ENCODE measurements at places on chromosomes 12 and 14.
A peak's percentile ranks its signal among the peaks of the same experiment; 100 is the strongest.

DNA sequence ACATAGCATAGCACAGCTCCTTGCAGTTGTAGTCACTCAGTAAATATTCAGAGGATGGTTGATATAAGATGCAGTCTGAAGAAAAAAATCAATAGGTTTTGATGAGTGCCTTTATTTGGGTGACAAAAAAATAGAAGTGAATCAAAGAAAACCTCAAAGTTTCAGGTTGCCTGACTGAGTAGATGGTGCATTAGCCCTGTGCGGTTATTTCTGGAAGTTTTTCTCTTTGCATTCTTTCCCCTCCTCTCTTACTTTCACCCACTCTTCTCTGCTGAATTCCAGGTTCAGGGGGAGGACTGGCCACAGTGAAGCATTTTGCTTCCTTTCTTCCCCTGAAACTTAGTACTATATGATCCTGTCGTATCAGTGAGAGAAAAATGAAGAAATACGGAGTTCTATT lies 28.6 kb downstream of the TRHDE start:
- DNase-seq: no peak

- no peak for DNase-seq
These were observed 92.2 kb downstream of the SLC5A8 start for GRCh38 chr12:101117842-101118241.

DNA sequence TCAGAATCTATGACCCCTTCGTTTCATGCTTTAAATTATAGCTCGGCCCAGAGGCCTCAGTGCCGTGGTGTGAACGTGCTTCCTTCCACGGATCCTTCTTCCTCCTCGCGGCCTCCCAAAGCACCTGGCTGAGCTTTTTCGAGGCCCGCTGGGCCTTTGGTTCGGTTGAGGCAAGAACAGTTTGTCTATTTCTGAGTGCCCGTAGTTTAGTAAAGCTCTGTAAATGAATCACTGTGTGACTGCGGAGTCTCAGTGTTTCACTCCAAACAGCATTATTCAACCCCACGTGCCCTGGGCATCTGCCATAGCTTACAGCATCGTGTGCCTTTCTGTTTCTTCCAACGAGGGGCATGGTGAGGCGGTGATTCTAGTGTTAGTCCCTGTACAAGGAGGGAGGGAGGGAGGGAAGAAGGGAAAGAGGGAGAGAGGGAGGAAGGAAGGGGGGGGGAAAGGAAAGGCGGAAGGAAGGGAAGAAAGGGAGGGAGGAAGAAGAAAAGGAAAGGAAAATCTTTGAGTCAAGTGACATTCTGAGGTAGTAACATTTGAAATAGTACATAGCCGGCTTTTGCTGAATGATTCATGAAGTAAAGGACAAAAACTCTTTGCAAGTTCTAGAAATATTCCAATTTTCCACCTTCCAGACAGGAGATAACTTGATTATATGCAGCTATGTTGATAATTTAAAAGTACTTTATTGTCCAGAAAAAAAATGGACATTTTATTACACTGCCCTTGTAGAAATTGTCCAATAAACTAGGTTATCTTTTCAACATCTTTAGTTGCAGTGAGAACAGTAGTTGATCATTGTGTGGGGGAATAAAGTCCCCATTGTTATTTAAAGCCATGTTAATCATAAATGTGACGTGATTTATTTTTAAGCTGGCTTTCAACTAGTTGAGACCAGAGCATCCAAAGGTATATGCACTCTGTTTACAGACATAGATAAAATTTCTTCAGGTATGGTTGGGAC lies 1.2 kb upstream of the TRIM9 start:
- peak; percentile 41 for DNase-seq

GRCh38 chr12:99658671-99659349 lies 11.3 kb downstream of the GARIN6 start:
- DNase-seq: no peak

DNA sequence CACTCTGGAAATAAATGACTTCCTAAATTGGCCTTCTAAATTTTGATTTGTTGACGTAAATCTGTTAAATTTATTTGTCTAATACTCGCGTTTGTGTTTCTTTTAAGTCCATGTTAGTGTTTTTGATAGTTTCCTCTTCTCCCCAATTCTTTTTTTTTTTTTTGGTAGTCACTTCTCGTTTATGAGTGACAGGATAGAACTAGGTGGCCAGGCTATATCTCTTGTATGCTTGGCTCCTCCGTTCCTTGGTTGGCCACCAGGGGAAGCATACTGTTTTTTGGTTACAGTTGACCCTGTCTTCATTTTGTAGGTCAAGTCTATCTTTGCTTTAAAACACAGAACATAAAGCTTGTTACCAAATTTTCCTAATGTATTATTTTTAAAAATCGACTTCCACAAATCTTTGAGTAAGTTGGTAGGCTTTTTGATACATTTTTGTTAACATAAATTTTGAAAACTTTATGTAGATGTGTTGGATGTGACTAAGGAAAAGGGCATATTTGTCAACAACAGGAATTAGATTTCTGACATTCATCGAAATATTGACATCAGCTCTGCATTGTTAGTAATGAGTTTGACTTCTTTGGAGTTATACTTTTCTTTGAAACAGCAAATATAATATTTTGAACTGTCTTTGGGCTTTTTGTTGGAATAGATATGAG lies 2.2 kb downstream of the RCOR1 start:
- DNase-seq: peak; percentile 74

- DNase-seq: no peak
These were observed 185.3 kb downstream of the CALM1 start for GRCh38 chr14:90582166-90582565.

- DNase-seq: no peak
These were observed 109.2 kb downstream of the ATXN7L3B start for GRCh38 chr12:74646831-74647230.

- DNase-seq: no peak
These were observed 118.6 kb downstream of the LMNTD1 start for GRCh38 chr12:25434515-25434914.

DNA sequence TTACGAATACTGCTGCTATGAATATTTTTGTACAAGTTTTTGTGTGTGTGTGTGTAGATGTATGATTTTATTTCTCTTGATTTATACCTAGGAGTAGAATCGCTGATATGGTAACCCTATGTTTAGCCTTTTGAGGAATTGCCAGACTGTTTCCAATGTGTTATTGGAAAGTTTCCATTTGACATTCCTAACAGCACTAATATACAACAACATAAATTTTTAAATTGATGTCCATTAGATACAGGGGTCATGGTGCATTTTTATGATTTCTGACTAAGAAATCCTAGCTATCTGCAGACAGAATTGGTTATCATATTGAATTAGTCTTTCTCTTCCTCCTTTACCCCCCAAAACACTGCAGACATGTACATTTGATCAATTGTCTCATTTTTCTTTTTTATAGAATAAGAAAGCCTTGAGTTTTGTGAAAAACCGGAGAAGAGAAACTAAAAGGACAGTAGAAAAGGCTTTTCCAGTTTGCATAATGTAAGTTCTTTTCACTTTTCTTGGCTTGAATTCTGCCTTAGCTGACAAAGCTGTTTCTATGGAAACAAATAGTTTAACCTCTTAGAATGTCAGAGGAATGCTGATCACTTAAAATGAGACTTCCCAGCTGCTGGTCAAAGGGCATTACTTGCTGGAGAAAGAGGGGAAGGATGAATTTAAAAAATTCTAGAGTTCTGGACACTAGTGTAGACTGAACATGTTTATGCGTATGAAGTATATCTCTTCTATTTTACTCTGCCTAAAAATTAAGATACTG lies 28.2 kb downstream of the PALS1 start:
- DNase-seq: no peak

DNA sequence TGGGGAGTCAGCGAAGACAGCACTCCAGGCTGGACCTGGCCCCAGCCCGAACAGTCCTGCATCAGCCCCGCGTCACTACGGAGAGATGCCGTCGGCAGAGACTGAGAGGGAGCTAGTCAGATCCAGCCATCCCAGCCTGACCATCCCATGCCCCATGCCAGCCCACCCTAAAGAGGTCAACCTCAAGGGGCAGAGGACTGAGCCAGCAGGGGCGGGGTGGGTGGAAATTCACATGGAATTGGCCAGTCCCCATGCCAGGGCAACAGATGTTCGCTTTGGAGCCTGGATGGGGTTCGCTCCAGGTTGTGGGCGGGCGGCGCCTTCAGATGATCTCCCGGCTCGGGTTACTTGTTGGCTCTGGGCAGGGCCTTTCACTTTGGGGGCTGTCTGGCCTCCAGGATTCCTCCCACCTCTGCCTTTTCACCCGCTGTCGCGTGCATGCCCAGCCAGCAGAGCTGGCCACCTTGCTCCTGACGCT lies 154.3 kb downstream of the TSPAN9 start:
- DNase-seq: peak; percentile 56

DNA sequence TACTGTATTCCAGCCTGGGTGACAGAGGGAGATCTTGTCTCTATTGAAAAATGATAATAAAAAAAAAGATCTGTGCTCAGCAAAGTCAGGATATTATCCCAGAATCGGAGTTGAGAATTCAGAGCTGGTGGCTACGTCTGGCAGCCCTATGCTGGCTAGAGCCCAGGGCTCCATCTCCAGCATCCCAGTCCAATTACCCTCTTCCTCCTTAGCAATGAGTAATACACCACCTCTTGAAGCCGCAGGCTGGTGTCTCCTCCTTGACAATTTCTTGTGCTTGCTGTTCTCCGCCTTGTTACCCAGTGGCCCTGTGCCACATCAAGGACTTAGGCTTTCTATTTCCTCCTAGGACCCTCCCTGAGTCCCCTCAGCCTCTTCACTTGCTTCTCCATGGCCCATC lies 38.4 kb upstream of the DDX11 start:
- no peak for DNase-seq

- no peak for DNase-seq
These were observed 22.8 kb downstream of the GSTZ1 start for GRCh38 chr14:77343662-77344061.

- no peak for DNase-seq
These were observed 45.7 kb downstream of the TTC6 start for GRCh38 chr14:37641117-37641516.

DNA sequence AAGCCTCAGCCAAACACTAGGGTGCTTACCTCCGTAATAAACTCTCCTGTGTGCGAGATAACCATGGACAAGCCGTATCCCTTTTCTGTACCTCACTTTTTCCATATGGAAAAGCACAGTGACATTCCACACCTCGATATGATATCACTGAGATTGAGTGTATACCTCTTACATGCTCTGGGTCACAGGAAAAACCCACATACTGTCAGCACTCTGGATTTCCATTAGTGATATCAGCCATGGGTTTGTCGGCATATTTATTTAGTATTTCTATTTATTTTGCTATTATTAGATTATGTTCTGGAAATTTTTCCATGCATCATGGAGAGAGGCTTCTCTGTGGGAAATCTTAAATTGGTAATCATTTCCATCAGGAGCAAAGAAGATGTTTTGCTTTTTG lies 28.0 kb upstream of the DAAM1 start:
- no peak for DNase-seq

- DNase-seq: peak; percentile 9
These were observed 54.1 kb downstream of the BEGAIN start for GRCh38 chr14:100532906-100533655.

- DNase-seq: no peak
These were observed 39.4 kb downstream of the MAP1LC3B2 start for GRCh38 chr12:116598311-116599284.

- no peak for DNase-seq
These were observed 120.1 kb downstream of the AACS start for GRCh38 chr12:125185311-125185739.

- no peak for DNase-seq
These were observed 48.9 kb downstream of the TRAF3 start for GRCh38 chr14:102826161-102826560.
